ENCODE measurements at places on chromosomes 4 and X. TPM values are rescaled to one million over a fixed set of nuclear protein-coding genes. Genes with fewer than 3 reads are reported as not detected.

The CXXC4 gene
- 0.59 TPM for total RNA-seq

The GIMD1 gene
- not detected for total RNA-seq

The JAKMIP1 gene
- 0.59 TPM for total RNA-seq

The PHOX2B gene
- not detected for total RNA-seq

The TMSB15C gene
- total RNA-seq = 7.6 TPM

The GPR50 gene
- not detected for total RNA-seq

The SSX3 gene
- total RNA-seq = not detected

The NSUN7 gene
- 2.7 TPM for total RNA-seq

The GPR143 gene
- total RNA-seq = 1.6 TPM

The INTU gene
- 20.2 TPM for total RNA-seq

The BCORL1 gene
- 5.1 TPM for total RNA-seq
